A673 (cell line): ENCODE measurements at places on chromosomes 11 and 22. TPM values are rescaled to one million over a fixed set of nuclear protein-coding genes. Genes with fewer than 3 reads are reported as not detected.
A peak's percentile ranks its signal among the peaks of the same experiment; 100 is the strongest.

GRCh38 chr11:4375431-4376140 lies 7.4 kb upstream of the OR52B4 start:
- DNase-seq, result no peak
- no peak overlapping the region for H3K27ac ChIP-seq
- H3K36me3 ChIP-seq, result no peaks in the 10 kb centered on the region
- H3K4me1 ChIP-seq, result no peaks in the 10 kb centered on the region
- peaks cover 22% of the 10 kb centered on the region for H3K27me3 ChIP-seq
- H3K4me3 ChIP-seq, result no peak overlapping the region

The OR51E2 gene
- total RNA-seq, result not detected in 2 replicates

The SAA4 gene
- not detected in 2 replicates for total RNA-seq

DNA sequence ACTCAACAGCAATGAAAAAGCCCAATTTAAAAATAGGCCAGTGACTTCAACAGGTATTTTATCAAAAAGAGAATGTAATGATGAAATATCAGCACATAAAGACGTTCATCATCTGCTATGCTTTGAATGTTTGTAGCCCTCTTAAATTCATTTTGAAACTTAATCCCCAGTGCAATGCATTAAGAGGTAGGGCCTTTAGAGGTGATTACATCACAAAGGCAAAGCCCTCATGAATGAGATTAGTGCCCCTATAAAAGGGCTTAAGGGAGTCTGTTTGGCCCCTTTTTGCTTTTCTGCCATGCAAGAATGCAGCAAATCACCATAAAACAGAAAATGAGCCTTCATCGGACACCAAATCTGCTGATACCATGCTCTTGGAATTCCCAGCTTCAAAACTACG lies 637.0 kb downstream of the DLG2 start:
- H3K4me1 ChIP-seq, result no peaks in the 10 kb centered on the region
- no peak overlapping the region for H3K4me3 ChIP-seq
- DNase-seq, result peak; percentile 2
- no peaks in the 10 kb centered on the region for H3K36me3 ChIP-seq
- H3K27me3 ChIP-seq, result no peaks in the 10 kb centered on the region
- H3K27ac ChIP-seq, result no peak overlapping the region

DNA sequence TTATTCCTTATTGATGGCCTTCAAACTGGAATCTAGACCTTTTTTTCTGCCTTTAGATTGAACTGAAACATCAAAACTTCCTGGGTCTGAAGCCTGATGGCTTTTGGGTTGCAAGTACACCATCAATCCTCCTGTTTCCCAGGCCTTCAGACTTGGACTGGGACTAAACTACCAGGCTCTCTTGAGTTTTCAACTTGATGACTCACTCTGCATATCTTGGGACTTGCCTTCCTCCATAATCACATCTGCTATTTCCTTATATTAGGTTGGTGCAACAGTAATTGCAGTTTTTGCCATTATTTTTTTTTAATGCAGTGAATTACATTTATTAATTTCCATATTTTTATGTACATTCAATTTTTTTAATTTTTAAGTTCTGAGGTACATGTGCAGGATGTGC lies 7.0 kb downstream of the OR51B5 start:
- no peak overlapping the region for H3K27ac ChIP-seq
- H3K4me3 ChIP-seq, result no peak overlapping the region
- H3K27me3 ChIP-seq, result no peaks in the 10 kb centered on the region
- DNase-seq, result no peak

The ESAM gene
- 1.2 and 1.5 TPM in 2 replicates for total RNA-seq

The FGF19 gene
- 0.69 TPM in 1 of 2 replicates, not detected in the other for total RNA-seq

DNA sequence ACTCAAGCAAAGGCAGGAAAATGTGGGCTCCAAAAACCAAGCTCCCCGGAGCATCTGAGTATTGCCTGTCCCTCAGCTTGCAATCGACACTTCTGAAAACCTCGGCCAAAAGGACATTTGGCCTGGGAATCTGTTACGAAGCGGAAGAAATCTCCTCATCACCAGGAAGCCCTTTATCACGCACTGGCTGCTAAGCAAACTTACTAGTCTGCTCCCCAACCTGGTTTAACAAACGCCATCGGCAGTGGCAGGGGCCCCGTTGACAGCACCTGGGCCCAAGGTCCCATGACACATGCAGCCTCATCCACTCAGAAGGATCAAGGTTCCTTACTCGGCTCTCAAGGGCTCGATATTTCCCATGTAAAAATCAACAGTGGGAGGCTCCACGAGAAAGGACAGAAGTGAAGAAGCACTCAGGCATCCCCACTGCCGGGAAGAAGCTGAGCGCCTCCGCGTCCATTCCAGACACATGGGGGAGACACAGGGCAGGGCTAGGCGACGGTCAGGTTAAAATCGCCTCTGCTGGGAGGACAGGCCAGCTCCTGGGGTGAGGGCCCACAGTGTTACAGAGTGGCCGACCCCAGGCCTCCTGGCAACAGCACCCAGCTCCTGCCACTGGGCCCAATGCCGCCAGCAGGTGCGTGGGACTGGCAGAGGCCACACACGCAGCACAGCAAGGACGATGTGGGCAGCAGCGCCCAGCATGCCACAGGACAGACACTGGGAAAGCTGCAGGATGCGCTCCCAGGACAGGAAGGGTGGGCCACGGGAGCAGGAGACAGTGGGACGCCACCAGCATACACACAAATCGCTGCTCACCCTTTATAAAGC lies 27.1 kb downstream of the BRD1 start:
- H3K27ac ChIP-seq, result no peak overlapping the region
- H3K4me3 ChIP-seq, result no peak overlapping the region
- DNase-seq, result no peak
- no peaks in the 10 kb centered on the region for H3K27me3 ChIP-seq
- H3K36me3 ChIP-seq, result peaks cover 52% of the 10 kb centered on the region

- H3K4me3 ChIP-seq, result no peak overlapping the region
- H3K27ac ChIP-seq, result no peak overlapping the region
- DNase-seq, result no peak
- peaks cover 43% of the 10 kb centered on the region for H3K36me3 ChIP-seq
Observed at GRCh38 chr22:23700706-23701105, 9.9 kb downstream of the RGL4 start.

The KRTAP5-11 gene
- not detected in 2 replicates for total RNA-seq
